ENCODE measurements at places on chromosomes 1 and 21.
A peak's percentile ranks its signal among the peaks of the same experiment; 100 is the strongest.

DNA sequence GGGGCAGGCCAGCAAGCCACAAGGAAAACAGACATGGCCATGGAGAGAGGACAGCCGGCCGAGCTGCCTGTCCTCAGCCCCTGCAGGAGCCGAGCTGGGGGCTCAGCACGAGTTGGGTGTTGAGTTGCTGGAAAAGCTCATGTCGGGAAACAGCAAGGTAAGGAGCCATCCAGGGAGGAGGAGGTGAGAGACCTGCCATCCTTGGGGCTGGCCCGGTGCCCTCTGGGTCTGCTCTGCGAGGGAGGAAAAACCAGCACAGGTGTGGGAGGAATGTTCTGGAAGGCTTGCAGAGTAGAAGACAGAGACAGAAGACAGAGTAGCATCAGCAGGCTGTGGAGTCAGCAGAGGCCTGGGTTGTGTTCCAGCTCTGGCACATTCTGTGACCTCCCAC lies 548.8 kb downstream of the PTPRU start:
- no peak for DNase-seq

GRCh38 chr21:18986197-18986596 lies 582.6 kb upstream of the TMPRSS15 start:
- DNase-seq, result no peak

- peak; percentile 57 for DNase-seq
These were observed 20.9 kb upstream of the MAN1A2 start for GRCh38 chr1:117346206-117346928.

- DNase-seq, result no peak
These were observed 24.6 kb downstream of the CR1L start for GRCh38 chr1:207669528-207670009.

DNA sequence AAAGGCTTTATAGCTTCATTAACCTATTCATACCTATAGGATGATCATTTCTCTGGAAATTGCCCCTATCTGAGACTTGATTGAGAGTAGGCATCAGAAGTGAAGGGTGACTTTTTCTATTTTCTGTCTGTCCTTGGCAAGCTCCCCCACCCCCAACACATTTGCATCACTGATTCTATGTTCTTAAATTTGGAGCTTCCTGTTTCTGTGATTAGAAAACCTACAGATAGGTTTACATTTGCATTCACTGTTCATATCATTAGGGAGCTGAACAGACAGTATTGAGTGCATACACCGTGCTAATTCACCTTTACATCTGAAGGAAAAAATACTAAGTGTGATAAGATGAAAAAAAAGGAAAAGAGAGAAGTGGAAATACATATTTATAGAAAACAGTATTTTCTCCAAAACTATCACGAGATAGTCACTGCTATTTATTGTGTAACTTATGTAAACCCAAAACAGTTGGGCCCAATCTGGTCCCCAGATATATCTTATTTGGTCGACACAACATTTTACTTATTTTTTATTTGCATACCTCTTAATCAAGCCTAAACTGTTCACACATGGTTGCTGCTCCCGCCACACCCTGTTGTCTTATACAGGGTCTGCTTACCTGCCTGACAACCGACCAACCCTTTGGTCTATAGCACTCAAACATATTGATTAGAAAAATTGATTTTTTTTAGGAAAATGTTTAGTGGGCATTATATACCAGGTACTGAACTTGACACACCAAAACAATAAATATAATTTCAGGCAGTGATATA lies 218.8 kb downstream of the NTNG1 start:
- no peak for DNase-seq

- DNase-seq, result peak; percentile 92
These were observed 9.4 kb downstream of the EPHA2 start for GRCh38 chr1:16146279-16147155.

DNA sequence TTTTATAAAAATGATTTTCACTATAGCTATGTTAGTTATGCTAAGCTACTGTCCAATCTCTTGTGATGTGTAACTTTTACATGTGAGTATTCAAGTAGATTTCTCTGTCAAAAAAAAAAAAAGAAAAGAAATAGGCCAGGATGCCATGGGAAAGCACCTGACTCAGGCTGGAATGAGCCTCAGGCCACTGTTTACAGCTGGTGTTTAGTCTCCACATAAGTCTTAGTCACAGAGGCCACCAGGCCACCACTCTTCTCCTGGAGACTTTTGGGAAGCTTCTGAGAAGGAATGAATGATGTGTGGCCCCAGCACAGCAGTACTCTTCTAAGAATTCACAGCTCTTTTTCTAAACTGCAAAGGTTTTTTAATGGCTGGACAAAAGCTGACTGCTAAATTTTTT lies 48.9 kb downstream of the CHML start:
- peak; percentile 86 for DNase-seq
